SK-N-SH treated with all-trans-retinoic acid at 6 μM for 48 hours (cell line): ENCODE measurements at places on chromosomes 6 and 20.

- ATAC-seq: no peak
These were observed 191.1 kb downstream of the TAF4 start for GRCh38 chr20:61874421-61875068.

DNA sequence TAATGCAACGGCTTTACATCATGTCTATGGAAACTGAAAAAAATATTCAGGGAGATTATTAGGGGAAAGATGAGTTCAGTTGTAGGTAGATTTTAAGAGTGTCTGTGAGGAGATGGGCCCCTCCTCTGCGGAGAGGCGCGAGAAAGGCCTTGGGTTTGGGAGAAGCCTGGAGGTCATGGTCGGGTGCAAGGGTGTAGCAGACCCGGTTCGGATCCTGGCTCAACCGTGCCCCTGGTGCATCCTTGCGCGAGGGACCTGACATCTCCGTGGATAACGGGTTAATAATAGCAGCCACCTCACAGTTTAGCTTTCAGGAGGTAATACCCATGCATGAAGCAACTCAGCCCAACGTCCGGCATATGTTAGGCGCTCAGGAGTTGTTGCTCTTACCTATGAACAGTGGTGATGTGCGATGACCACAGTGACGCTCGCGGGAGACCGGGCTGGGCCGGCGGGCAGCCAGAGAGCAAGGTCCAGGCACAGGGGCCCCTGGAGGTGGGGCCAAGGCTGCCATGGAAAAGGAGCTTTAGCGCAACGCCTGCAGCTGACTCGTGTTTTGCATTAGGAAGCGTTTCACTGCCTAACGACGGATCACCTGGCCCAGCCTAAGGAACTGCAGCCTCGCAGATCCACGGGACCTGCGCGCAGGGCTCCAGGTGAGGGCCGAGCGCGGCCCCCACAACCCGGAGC lies 146.4 kb upstream of the ARID1B start:
- ATAC-seq: no peak

DNA sequence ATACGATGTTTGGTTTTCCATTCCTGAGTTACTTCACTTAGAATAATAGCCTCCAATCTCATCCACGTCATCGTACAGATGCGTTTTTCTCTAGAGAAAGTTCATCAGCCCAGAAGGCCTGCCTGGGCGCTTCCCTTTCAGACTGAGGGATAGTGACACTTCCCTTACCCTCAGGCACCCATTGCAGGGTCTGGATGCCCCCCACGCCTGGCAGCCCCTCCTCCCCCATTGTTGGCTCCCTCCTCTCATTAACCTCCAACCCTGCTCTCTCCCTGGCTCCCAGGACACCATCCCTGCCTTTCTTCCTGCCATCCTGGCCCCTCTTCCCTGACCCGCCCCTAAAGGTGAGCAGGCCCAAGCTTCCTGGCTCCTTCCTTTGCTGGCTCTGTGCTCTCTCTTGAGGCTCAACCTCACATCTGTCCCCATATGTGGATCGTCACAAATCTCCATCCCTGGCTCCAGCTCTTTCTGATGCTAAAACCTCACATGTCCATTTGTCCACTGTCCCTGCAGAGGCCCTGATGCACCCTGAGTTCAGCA lies 145.2 kb downstream of the SYCP2 start:
- ATAC-seq: no peak

DNA sequence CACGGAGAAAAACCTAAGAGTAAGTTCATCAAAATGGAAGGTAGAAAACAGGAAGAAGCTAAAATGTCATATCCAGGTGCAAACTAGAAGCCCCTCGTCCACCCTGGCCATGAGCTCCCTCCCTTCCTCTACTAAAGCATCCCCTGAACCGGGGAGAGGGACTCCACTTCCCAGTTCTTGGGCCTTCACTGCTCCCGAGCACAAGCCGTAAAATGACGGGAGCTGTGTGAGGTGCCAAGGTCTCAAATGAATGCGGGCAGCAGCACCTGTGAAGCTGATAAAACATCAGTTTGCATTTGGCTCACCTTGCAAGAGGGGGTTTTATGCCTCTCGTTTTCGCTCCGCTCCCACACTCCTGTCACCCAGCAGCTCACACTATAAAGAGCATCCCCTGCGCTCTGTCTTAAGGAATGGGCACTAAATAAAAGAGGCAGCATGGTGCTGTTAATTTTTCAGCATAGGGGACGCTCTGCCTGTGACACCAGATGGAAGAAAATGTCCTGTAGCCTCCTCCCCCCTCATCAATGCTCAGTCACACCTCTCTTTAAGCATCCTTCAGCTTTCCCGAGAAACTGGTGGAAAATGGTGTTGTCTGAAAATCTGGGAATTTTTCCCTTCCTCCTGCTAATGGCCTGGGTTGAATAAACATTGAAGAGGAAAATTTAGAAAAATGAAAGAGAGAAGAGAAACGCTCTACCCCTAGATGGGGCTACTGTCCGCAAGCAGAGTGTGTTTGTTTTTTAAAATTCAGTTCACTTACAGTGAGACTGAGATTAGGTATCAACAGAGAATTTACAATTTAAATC lies 563.0 kb upstream of the AGPAT4 start:
- ATAC-seq: no peak

DNA sequence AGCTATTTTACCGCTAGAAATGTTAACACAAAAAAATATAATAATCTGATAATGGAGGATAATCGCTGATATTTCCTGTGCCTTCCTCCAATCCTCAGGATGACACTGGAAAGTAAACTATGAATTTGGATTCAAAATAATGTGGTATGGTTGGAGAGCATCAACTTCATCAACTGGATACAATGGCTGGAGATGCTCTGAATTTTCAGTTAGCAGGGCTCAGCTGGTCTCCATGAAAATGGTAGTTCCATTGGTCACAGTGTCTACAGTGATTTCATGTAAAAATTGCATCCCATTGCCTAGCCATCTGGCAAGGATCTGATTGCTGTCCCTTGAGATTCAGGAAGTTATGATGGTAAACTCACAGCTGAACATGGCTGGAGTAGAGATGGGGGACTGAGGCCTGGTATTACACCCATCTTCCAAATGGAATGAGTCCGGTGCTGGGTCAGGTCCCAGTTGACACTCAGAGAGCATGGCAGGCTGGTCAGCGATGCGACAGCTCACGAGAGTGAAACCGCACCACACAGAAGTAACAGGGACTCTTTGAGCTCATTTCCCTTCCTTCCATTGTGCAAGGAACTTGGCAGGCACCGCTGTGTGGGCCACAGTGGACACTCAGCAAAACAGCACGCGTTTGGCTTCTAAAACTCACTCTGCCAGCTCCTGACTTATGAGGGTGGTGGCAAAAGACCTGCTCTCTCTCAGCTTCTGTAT lies 142.4 kb upstream of the TNFAIP3 start:
- no peak for ATAC-seq

GRCh38 chr6:116512111-116512559 lies 696 bp downstream of the CALHM5 start:
- peak; percentile 55 for ATAC-seq

- no peak for ATAC-seq
These were observed 1039.6 kb downstream of the HACE1 start for GRCh38 chr6:103820148-103820547.

- ATAC-seq: no peak
These were observed 101.8 kb downstream of the EPHA7 start for GRCh38 chr6:93317592-93317991.

GRCh38 chr6:27049863-27050781 lies 197.4 kb upstream of the PRSS16 start:
- no peak for ATAC-seq

DNA sequence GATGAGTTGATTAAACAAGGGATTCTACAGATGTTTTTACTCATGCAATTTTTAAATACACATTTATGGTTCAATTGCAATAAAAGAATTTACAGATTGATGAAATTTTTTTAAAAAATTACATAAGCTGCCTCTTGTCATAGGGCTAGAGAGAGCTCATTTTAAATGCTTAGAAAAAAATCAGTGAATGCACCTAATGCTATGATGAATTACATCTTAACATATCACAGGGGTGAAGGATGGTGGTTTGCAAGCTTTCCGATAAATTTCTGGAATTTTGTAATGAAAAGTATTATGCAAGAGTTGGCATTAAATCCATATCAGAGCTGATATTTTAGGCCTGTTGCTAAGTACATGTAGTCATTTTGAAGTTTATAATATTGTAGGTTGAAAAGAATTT lies 29.6 kb downstream of the DSE start:
- ATAC-seq: no peak

GRCh38 chr20:36670665-36671357 lies 24.8 kb upstream of the SLA2 start:
- ATAC-seq: no peak

DNA sequence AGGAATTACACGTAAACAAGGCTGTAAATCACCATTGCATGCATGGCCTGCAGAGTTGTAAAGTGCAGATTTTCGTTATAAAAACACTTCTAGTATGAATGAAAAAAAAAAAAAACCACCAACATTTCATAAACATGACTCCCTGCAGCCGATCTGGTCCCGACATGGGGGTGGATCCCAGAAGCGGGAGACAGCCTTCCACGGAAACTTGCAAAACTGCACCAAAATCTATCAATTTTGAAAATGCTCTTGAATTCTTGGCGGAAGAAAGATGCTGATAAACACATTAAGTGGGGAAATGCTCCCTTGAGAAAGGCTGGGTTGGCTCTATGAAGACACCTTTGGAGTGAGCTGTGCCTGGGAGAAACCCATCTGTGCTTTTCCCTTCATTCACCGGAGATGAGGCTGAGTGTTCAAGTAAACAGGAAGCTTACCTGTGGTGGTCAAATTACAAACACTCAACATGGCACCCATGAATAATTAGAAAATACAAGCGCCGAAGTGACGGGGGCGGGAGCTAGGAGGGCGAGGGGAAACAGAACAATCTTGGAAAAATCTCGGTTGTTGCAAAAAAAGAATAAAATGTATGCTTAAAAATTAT lies 845 bp upstream of the ANKRD60 start:
- no peak for ATAC-seq

GRCh38 chr6:65745614-65746013 lies 38.6 kb upstream of the EYS start:
- no peak for ATAC-seq

- ATAC-seq: no peak
These were observed 30.5 kb upstream of the NELFCD start for GRCh38 chr20:58950603-58951002.

DNA sequence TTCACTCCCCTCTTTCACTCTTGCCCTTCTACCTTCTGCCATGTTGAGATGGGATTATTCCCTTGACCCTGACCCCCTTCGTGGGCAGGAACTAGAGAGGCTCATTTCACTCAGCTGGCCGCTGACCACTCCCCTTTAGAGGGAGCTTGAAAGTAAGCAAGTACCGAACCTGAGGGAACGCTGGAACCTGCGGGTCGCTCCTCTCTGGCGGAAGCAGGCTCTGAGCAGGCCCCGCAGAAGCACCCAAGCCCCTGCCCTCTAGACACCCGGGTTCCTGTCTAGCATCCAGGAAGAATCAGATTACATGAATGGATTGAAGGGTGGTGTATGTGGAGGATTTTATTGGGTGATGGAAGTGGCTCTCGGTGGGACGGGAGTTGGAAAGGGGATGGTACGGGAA lies 11.9 kb upstream of the MYCT1 start:
- ATAC-seq: no peak

GRCh38 chr20:20022498-20022897 lies 5.3 kb downstream of the NAA20 start:
- ATAC-seq: no peak

- no peak for ATAC-seq
These were observed 369.3 kb downstream of the GRIK2 start for GRCh38 chr6:101762851-101763250.

DNA sequence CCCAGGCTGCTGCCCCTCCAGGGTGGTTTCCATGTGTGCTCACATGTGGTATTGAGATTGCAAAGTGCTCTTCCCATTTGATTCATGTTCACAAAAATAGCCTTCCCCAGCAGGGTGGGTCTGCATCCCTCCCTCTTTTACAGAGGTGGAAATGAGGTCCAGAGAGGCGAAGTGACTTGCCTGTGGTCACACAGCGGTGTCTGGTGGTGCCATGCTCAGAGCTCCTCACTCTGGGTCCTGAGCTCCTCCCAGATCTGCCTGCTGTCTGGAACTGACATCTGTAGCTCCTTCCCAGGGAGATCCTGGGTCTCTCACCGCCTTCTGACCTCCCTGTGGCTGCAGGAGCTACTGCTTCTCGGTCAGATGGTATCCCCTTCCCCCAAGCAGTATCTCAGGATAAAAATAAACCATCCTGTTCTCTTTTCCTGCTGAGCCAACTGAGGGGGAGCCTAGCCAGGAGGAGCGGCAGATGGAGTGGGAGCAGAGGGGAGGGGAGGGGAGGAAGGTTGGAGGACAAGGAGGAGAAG lies 11.9 kb downstream of the CD40 start:
- no peak for ATAC-seq

DNA sequence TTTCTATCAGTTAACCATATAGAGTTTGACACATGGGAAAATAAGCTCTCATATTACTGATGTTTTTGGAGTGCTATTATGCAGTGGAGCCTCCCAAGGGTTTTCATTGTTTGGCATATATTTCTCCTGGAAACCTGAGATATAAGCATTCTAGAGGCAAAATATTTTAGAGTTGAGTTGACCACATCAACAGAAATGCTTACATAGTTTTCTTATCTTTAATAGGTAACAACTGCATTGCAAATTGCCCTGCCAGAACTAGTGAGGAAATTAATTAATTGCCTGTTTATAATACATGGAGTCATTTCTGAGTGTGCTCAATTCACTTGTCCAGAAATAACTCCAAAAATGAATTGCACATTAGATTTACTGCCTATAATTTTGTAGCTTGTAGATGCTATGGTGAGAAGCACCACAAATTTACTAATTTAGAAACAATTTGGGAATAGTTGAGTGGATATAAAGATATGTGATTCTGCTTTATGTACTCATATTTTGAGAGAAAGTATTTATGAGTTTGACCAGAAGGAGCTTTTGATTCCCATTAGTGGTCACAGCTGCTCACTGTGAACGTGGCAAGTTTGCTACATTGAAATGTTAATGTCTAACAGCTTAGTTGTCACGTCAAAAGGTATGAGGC lies 288.7 kb downstream of the CD109 start:
- no peak for ATAC-seq

GRCh38 chr6:32568561-32568960 lies 21.1 kb downstream of the HLA-DRB1 start:
- no peak for ATAC-seq

DNA sequence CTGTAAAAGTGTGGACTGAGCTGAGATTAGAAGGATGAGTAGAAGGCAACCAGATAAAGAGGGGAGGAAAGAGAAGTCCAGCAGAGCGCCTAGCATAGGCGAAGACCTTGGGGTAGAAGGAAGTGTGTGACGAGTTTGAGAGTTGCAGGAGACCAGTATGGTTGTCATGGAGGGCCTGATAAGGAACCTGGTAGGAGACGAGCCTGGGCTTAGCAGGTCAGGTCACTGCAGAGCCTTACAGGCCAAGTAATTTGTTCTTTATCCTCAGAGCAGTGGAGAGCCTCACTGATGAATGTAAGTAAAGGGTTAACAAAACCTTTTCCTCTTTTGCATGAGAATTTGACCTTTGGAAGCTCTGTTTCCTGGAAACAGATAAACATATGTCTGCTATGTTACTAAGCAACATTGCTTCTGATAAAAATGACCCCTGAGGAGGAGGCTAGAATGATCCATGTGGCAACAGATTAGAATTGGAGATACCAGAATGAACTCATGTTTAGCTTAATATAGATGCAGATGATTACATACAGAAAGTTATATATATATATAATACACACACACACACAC lies 2.9 kb upstream of the TMEM74B start:
- ATAC-seq: no peak

GRCh38 chr20:54346276-54346675 lies 129.1 kb upstream of the DOK5 start:
- ATAC-seq: no peak

GRCh38 chr6:156185113-156185512 lies 592.1 kb upstream of the ARID1B start:
- no peak for ATAC-seq

- peak; percentile 37; the same call in 1 of the 3 replicates for ATAC-seq
These were observed 683 bp upstream of the GCNT2 start for GRCh38 chr6:10520468-10520867.
